Right ventricle myocardium inferior (tissue), 1 donor: ENCODE measurements at places on chromosomes 4 and X.

GRCh38 chr4:968621-969394 lies 4.6 kb downstream of the DGKQ start:
- DNase-seq: peak; percentile 52

DNA sequence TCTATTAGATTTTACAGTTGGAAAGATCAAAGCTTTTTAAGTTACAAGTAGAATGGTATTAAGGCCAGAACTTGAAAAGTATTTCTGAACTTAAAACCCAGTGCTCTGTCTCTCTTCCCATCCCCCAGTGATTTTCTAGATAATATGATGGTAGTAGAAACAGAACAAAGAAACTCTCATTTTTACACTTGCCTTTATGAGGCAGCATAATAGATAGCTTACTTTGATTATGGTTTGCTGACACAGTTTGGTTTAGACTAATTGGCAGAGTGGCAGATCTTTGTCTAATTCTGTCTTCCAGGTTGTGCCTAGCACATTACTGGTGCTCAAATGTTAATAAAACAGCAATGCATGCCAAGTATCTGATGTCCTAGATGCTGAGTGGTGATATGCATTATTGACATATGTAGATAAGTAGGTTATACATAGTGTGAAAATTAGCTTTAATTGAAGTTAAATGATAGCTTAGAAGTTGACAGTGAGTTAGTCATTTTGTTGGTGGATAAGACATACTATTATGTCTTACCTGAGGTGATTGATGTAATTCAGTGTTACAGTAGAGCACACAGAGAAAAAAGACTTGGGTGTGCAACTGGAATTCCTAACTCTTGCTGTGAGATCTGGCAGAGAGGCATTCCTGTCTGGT lies 4.3 kb upstream of the RAPGEF2 start:
- DNase-seq: no peak

DNA sequence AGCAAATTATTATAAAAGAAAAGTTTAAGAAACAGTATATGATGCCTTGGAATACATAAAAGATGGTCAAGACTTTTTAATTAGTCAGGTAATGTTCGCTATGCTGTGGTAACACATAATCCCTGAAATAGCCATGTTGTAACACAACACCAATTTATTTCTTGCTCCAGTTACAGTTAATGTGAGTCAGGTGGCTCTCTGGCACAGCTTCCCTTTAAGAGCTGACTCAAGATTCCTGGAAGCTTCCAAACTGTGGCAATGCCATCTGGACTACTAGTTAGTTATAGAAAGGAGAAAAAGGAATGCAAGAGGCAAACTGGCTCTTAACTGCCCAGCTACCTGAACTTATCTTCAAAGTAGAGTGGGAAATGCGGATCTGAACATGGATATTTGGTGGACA lies 210.5 kb downstream of the CHM start:
- no peak for DNase-seq

DNA sequence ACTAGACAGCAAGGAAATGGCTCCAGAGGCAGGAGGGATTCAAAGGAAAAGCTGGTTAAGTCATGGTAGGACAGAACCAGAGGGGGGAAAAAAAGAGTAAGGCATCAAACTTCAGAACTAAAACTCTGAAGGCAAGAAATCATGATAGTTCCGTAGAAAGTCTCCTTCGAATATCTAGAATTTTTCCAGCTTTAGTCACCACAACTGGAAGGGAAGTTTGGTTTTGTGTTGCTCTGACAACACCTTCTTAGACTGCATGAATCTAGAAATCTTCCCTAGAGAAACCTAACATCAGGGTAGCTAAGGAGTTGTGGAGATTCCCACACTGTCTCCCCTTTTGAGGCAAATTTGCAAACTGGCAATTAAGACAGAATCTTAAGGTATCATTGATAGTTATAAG lies 33.7 kb downstream of the AMMECR1 start:
- no peak for DNase-seq

DNA sequence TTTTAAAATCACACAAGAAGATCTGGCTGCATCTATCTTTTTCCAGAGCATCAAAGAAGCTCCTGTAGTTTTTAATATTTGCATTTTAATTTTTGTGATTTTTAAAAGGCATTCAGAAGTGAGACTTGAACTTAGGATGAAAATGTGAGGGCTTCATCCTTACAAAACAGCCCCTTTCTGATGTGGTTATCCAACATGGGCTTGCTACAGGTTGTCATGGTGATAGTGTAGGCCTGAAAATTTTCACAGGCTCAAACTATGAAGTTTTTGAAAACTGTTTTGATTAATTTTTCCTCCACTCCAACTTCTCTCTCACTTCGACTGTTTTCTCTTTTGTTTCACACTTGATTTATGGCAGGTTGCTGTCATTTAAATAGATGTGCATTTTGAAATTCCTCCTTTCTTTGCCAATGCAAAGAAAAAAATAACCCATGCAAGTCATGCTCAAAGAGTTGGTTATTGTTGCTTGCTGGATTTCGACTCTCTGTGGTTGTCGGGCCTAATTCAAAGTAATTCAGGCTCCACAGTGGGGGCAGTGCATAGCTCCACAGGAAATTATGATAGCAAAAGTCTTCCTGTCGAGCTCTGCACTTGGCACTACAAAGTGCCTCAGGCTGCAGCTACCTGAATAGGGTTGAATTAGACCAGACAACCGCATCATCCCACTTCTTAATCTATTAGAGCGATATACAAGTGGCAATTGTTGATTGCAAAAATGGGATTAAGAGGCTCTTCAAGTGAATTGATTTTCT lies 201.0 kb upstream of the GPR101 start:
- DNase-seq: no peak

DNA sequence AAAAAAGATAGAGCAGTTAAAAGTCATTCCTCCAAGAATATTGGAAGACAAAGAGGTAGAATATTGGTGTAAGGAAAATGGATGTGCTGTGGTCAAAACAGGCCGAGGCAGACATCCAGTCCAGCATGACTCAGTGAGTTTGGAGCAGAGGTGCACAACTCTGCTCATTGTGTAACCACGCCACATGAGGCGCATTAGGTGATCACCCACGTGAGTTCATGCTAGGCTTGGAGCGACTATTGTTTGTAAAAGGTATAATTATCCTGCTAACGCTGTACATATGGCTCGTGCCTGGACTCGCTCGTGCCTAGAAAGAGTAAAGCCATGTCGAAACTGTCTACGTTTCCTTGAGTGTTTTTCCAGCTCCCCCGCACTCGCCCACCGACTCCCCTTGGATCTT lies 23.9 kb downstream of the C4orf54 start:
- no peak for DNase-seq
